ENCODE measurements at places on chromosomes 6 and 20.

GRCh38 chr6:16153211-16153820 is 24.4 kb downstream of the MYLIP start:
- DNase-seq: no peak

DNA sequence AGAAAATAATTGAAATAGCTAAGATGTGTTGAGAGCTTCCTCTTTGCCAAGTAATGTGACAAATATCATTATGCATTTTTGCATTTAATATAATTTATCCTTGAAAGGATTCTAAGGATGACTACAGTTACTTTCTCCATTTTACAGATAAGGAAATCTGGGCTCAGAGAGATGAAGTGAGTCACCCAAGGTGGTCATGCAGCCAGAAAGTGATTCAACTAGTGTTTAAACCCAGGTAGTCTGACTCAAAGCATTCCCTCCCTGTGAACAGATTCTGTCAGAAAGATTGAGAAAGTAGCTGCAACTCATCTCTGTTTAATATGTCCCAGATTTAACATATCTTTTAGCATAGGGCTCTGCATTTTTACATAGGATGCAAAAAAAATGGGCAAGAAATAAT is 28.1 kb downstream of the NRSN1 start:
- DNase-seq: peak; percentile 15

DNA sequence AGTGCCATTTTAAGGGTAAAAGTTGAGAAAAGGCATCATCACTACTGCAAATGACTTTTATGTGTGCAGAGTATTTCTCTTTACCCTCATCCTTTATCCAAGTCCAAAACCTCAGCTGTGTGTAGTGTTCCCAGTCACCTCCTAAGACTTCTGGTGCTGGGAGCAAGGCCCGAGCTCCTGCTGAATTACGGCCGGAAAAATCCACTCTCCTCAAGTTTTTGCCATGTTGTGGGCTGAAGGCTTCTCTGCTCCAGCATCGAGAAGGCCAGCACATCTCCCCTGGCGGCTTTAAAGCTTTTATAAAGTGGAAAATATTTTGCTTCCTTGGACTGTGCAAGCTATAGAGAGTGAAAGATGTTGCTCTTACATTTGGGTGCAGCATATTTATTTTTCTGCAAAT is 153.2 kb upstream of the THBS2 start:
- no peak for DNase-seq

DNA sequence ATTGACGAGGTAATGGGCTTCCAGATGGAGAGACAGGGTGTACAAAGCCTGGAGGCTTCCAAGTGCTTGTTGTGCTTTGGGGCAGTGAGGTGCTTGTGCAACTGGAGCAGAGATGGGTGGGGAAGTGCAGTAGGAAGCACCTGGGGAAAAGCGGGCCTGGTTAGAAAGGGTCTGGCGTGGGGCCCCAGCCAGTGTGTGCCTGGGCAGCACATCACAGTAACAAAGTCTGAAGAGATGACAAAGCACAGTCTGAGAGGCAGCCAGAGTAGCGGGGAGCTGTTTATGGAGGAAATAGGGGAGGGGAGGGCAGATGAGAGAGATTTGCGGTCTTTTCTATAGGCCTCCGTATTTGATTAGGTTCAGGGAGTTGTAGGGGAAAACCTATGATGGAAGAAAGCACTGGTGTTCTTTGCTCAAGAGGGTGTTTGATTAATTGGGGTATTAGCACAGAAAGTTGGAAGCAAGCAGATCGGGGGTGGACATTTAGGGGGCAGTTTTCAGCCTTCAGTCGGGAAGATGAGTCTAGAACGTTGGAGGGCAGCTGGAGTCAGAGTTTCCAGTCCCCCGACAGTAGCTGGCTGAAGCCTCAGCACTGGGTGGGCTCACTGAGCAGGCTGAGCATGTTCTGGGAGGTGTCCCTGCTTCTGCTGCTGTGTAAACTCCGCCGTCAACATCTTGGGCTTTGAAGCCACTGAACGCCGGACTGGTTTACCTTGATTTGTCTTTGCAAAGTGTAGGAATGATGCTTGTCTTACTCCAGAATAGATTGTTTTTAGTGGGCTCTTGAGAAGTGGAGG is 15.5 kb upstream of the MROH8 start:
- no peak for DNase-seq
